ENCODE measurements at places on chromosomes 6 and 20.

DNA sequence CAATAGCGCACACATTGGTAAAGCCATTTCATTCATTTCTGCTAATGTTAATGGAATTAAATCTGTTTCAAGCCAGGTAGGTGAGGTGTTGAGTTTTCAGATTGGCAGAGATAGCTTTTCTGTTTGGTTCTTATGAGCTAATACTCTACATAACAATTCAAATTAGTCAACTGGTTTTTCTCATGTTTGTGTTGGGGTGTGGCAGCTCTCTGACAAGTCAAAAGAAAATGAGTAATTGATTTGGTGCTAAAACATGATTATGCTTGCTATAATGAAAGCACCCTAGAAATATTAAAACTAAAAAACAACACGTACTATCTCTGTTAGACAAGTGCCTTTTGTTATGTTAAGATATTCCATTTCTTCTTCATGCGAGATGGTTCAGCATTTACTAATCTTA is 13.6 kb downstream of the PPP1R14C start:
- no peak overlapping the region for H3K27ac ChIP-seq
- peaks cover 48% of the 10 kb centered on the region for H3K27me3 ChIP-seq
- H3K4me1 ChIP-seq: peaks cover 14% of the 10 kb centered on the region
- H3K4me3 ChIP-seq: no peak overlapping the region

DNA sequence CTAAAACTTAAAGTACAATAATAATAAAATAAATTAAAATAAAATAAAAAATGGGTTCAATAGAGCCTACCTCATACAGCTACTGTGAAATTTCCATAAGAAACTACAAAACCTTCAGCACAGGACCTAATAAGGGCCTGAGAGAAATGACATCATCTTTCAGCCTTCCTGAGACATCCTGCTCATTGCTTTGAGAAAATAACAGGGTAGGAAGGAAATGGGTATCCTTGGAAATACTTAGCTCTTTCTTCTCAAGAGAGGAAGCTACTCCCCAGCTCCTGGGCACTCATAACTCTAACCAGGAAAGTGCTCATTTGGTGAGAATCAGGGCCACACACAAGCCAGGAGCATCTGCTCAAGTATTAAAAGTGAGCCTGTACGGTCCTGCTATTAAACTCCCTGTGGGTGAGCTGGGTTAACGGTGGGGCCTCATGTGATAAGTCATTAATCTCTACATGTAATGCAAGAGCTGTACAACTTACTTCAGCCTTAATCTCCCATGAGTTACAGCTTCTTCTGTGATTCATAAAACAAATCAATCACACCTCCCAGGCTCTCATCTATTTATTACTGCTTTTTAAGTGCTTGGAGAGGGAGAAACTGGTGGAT is 141.4 kb downstream of the MAFB start:
- H3K4me3 ChIP-seq: no peak overlapping the region
- no peaks in the 10 kb centered on the region for H3K36me3 ChIP-seq
- no peaks in the 10 kb centered on the region for H3K4me1 ChIP-seq
- DNase-seq: no peak
- H3K27me3 ChIP-seq: no peaks in the 10 kb centered on the region

GRCh38 chr6:93886416-93886815 is 467.1 kb upstream of the EPHA7 start:
- H3K27ac ChIP-seq: no peak overlapping the region
- H3K36me3 ChIP-seq: no peaks in the 10 kb centered on the region
- no peaks in the 10 kb centered on the region for H3K4me1 ChIP-seq
- DNase-seq: no peak
- no peaks in the 10 kb centered on the region for H3K27me3 ChIP-seq

DNA sequence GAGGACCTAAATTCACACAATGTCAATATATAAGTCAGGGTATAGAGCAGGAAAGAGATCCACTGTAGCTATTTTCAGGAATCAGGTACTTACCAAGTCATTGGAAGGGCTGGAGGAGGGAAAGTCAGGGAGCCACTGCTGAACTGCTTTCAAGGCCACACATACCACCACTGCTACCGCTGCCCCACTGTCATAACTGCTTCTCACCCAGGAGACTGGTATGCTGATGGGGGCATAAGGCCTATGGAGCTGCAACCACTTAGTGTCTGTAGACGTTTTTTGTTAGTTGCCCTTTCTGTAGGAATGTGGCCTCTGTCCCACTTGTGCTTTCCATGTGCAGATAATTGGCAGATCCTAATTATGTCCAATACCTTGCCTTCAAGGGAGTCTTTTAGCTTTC is 5.4 kb downstream of the SMAP1 start:
- peaks cover 49% of the 10 kb centered on the region for H3K4me1 ChIP-seq
- no peaks in the 10 kb centered on the region for H3K27me3 ChIP-seq
- no peak overlapping the region for H3K4me3 ChIP-seq
- H3K36me3 ChIP-seq: peaks cover 30% of the 10 kb centered on the region

- peaks cover 21% of the 10 kb centered on the region for H3K36me3 ChIP-seq
- peaks cover 18% of the 10 kb centered on the region for H3K4me1 ChIP-seq
- DNase-seq: no peak
- H3K27me3 ChIP-seq: peaks cover 11% of the 10 kb centered on the region
- H3K27ac ChIP-seq: no peak overlapping the region
- H3K4me3 ChIP-seq: no peak overlapping the region
These were observed 11.7 kb upstream of the PPARD start for GRCh38 chr6:35330541-35331119.

DNA sequence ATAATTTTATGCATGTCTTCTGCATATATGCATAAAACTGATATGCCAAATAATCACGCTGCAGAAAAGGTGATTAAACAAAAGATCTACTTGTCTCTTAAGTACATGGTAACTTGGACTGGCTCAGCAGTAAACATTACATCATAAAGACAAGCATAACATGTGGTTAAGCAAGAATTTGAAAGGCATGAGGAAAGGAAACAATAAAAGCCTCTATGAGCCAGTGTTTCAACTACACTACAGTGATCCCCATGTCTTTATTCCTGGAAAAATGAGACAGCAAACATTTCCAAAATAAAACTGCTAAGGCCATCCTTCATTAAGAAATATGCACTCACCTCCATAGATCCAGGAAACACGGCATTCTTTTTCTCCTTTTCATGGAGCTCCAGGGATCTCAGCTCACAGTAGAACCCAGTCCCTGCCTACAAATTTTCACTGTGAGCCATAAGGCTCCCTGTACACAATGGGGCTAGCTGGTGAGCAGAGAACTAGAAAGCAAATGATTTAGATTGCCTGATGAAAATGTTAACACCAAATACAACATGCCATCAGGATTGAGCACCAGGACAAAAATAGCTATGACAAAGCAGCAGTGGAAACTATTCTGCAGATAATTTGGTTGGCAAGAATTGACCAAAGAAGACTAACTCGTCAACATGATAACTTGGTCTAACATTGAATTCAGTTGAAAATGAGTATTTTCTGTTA is 156.1 kb downstream of the COL21A1 start:
- no peak overlapping the region for H3K4me3 ChIP-seq
- no peaks in the 10 kb centered on the region for H3K27me3 ChIP-seq
- H3K4me1 ChIP-seq: no peaks in the 10 kb centered on the region
- no peaks in the 10 kb centered on the region for H3K36me3 ChIP-seq
- H3K27ac ChIP-seq: no peak overlapping the region
- no peak for DNase-seq

DNA sequence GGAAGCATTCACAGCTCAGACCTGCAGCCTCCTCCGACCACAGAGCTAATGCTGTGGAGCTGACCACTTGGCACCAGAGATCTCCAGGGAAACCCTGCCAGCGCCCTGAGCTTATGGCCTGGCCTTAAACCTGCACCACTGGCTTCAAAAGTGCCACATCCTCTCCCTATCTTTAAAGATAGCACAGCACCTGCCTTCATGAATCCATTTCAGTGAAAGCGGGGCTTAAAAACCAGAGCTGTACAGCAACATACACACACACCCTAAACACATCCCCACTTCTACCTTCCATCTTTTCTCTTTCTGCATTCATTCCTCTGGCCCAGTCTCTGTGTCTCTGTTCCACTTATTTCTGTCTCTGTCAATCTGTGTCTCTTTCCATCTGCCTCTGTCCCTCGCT is 59.8 kb upstream of the CCDC167 start:
- no peak overlapping the region for H3K27ac ChIP-seq
- peaks cover 18% of the 10 kb centered on the region for H3K27me3 ChIP-seq
- no peaks in the 10 kb centered on the region for H3K36me3 ChIP-seq
- H3K4me1 ChIP-seq: peaks cover 11% of the 10 kb centered on the region

- H3K27ac ChIP-seq: no peak overlapping the region
- H3K27me3 ChIP-seq: peaks cover 13% of the 10 kb centered on the region
- H3K4me1 ChIP-seq: peaks cover under 1% of the 10 kb centered on the region
These were observed 31.0 kb upstream of the MRPS18A start for GRCh38 chr6:43718387-43719105.

GRCh38 chr6:157538168-157538567 is 157.2 kb downstream of the ZDHHC14 start:
- peaks cover 49% of the 10 kb centered on the region for H3K4me1 ChIP-seq
- H3K36me3 ChIP-seq: peaks cover 7% of the 10 kb centered on the region
- H3K27ac ChIP-seq: peak overlapping the region; percentile 47
- peaks cover 2% of the 10 kb centered on the region for H3K27me3 ChIP-seq
- DNase-seq: no peak

DNA sequence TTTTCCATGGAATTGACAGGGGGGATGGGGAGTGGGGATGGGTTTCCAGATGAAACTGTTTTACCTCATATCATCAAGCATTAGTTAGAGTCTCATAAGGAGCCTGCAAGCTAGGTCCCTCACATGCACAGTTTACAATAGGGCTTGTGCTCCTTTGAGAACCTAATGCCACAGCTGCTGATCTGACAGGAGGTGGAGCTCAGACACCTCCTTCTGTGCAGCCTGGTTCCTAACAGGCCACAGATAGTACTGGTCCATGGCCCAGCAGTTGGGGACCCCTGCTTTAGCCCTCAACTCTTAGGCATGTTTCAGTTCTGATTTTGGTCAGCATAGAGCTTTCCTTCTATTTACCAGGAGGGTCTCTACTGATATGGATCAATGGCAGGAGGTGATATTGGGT is 251.6 kb downstream of the LAMA2 start:
- H3K27me3 ChIP-seq: no peaks in the 10 kb centered on the region
- H3K4me3 ChIP-seq: no peak overlapping the region
- no peak for DNase-seq
- no peaks in the 10 kb centered on the region for H3K36me3 ChIP-seq
- no peak overlapping the region for H3K27ac ChIP-seq
- no peaks in the 10 kb centered on the region for H3K4me1 ChIP-seq

DNA sequence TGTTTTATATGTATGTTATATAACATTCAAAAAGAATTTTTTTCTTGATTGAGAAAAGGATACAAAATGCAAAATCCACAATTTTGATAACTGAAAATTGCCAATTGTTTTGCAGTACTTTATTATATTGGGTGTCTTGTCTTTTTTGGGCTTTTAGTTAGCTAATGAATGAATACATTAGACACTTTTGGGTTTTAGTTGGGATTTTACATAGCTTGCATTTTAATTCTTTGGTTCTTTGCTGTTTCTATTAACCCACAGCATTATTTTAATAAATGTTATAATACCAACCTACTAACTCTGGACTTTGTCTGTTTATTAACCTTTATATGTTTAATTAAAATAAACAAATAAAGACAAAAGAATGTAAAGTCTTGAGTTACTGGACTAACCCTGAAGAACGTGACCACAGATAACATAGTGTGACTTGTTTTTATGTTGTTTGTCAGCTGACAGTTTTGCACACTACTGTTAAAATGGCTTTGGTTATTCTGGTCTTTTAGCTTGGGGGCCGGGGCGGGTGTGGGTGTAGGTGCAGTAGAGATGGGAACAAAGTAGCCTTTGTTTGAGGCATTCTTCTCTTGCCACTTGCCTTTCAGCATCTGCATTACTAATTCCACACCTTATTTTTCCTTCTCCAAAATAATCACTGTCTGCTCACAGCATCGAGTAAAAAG is 159.1 kb downstream of the QKI start:
- no peak overlapping the region for H3K27ac ChIP-seq
- no peak overlapping the region for H3K4me3 ChIP-seq
- no peaks in the 10 kb centered on the region for H3K4me1 ChIP-seq
- no peak for DNase-seq

GRCh38 chr20:6583134-6583738 is 184.2 kb upstream of the BMP2 start:
- no peaks in the 10 kb centered on the region for H3K27me3 ChIP-seq
- H3K27ac ChIP-seq: no peak overlapping the region
- H3K36me3 ChIP-seq: no peaks in the 10 kb centered on the region
- no peak overlapping the region for H3K4me3 ChIP-seq

- H3K27ac ChIP-seq: no peak overlapping the region
- peaks cover 7% of the 10 kb centered on the region for H3K36me3 ChIP-seq
- no peak overlapping the region for H3K4me3 ChIP-seq
- no peak for DNase-seq
- H3K27me3 ChIP-seq: no peaks in the 10 kb centered on the region
These were observed 12.9 kb upstream of the ADTRP start for GRCh38 chr6:11791354-11792107.

DNA sequence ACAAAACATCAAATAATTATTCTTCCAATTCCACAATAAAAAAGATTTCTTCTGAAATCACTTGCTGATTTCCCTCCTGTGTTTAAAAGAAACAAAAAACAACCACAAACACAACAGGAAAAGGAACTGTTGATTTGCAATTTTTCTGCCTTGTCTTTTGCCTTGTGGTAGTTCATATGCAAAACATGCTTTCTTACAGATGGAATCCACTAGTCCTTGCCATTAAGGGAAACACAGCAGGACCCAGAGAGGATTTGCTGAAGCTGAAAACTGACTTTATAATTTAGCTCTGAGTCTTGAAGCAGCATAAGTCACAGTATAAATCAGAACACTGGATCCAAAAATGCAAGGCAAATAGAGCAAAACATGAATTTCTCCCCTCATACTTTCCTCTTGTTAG is 328.8 kb downstream of the PHF3 start:
- DNase-seq: no peak
- no peak overlapping the region for H3K4me3 ChIP-seq
- H3K27me3 ChIP-seq: no peaks in the 10 kb centered on the region
- H3K36me3 ChIP-seq: no peaks in the 10 kb centered on the region
- H3K27ac ChIP-seq: no peak overlapping the region

GRCh38 chr6:116730513-116730912 is 35.0 kb downstream of the FAM162B start:
- H3K4me1 ChIP-seq: no peaks in the 10 kb centered on the region
- peaks cover 21% of the 10 kb centered on the region for H3K36me3 ChIP-seq
- H3K27ac ChIP-seq: no peak overlapping the region
- DNase-seq: no peak
- H3K4me3 ChIP-seq: no peak overlapping the region
